Pancreas (tissue), 10 donors: ENCODE measurements at places on chromosomes 4 and X.

GRCh38 chrX:74923942-74924448 is 1.3 kb downstream of the NEXMIF start:
- peak; percentile 28 for DNase-seq

GRCh38 chr4:56512166-56512565 is 6.6 kb downstream of the ARL9 start:
- no peak for DNase-seq

DNA sequence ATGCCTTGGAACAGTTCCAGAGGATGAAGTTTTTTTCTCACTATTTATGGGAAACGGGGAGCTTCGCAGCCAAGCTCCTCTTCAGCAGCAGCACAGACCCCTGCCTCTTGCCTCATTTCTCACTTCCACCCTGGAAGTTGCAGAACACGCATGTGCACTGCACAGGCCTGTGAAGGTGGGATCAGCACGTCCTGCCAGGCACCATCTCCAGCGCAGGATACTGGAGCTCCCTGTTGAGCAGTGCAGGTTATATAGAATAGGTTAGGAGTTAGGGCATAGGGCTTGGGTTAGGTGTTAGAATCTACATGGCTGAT is 110.1 kb upstream of the CENPE start:
- DNase-seq = no peak

DNA sequence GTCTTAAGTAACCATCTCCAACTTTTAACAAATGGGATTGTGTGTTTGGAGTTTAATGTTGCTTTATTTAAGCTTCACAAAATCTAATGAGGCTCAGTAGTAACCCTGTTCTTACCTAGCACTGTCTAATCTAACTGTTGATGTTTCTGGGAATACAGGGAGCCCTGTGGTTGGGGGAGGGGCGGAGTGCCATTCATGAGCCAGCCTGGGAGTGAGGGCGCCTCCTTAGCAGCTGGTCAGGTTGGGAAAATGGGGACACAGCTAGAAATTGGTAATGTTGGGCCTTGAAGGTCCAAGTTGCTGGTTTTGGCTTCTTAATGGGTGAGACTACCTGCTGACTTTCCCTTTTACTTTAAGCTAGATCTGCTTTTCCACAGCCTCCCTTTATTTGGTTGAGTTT is 22.9 kb upstream of the TADA2B start:
- DNase-seq = no peak

GRCh38 chr4:86006057-86006456 is 353.8 kb downstream of the MAPK10 start:
- no peak for DNase-seq

GRCh38 chr4:4820261-4820660 is 39.2 kb upstream of the MSX1 start:
- DNase-seq = no peak

DNA sequence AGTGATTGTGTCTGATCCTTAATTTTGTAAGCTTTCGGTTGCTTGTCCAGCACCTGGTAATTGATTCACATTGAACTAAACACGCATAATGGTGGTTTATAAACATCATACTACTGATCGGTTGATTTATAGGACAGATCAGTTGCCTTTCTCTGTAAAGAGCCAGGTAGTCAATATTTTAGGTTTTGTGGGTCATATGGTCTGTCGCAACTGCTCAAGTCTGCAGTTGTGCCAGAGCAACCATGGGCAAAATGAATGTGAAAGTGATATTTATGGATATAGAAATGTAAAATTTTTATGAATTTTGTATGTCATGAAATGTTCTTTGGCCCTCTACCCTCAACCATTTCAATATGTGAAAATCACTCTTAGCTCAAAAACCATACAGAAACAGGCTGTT is 8.9 kb downstream of the JADE1 start:
- DNase-seq = no peak

- DNase-seq = no peak
Observed at GRCh38 chr4:175127314-175127713, 209.2 kb downstream of the ADAM29 start.

GRCh38 chr4:77025643-77026321 is 50.0 kb downstream of the CCNI start:
- no peak for DNase-seq

- DNase-seq = no peak
Observed at GRCh38 chr4:184907810-184908209, 82.0 kb upstream of the ACSL1 start.

DNA sequence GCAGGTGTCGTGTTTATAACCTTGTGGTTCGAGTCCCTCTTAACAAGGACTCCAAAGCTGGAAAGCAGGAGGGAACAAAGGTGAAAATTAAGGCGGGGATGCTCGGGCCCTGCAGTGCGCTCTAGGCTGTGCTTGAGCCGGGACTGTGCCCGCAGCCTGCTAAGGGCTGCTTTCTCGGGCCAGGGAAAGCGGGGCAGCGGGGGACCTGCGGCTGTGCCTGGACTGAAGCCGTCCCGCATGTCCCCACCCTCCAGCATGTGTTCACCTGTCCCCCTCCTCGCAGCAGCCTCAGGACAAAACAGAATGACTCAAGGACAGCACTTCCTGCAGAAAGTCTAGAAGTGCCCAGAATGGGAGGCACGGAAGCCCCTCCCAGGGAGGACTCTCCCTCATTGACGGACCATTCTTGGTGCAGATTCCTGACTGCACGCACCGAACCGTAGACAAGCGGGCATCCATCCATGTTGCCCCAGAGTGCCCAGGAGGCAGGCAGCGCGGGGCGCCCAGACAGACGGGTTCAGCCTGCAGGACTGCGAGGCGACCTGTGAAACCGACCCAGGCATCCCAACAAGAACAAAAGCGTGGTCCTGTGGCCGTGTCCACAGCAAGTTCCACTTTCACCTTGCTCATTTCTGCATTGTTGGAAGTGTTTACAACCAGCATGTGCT is 342.9 kb downstream of the MAGEB5 start:
- no peak for DNase-seq

DNA sequence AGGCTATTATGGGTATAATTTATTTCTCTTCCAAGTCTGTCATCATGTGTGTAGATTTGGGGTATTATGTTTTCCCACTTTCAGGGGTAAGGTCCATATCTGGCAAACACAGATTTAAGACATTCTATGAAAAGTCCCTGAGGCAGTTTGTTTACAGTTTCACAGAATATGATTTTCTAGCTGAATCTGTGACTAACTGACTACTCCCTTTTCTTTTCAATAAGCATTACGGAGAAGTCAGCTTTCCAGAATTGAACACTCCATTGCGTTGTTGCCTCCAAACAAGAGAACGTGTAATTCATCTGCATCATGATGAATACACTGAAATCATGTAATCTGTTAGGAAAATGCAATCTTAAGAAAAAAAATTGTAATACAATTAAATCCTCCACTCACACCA is 226.7 kb upstream of the SFRP2 start:
- DNase-seq = no peak

DNA sequence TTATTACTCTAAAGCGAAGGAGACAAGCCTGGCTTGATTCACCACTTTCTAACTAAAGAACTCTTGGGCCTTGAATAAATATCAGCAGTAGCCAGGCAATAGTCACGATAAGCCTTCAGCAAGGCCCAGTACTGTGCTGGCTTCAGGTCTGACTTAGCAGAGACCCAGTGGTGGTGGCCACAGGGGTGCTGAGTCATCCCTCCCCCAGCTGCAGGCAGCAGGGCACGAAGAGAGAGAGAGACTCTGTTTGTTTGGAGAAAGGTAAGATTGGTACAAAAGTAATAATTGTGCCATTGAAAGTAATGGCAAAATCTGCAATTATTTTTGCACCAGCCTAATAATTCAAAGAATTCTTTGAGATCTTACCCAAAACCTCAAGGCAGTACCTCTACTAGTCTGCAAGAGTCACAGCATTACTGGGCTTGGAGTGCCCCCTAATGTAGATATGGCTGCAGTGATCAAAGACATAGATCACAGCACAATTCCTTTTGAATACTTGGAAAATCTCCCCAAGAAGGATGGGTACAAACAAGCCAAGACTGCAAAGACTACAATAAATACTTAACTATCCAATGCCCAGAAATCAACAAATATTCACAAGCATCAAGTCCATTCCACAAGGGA is 159.5 kb upstream of the USP38 start:
- no peak for DNase-seq

- peak; percentile 61 for DNase-seq
Observed at GRCh38 chrX:10620121-10620699, at the start of gene MID1. Gene MID1, minus strand, starts transcription at chrX:10620585. Its CDS starts 53,038 bp downstream, at chrX:10567547.

DNA sequence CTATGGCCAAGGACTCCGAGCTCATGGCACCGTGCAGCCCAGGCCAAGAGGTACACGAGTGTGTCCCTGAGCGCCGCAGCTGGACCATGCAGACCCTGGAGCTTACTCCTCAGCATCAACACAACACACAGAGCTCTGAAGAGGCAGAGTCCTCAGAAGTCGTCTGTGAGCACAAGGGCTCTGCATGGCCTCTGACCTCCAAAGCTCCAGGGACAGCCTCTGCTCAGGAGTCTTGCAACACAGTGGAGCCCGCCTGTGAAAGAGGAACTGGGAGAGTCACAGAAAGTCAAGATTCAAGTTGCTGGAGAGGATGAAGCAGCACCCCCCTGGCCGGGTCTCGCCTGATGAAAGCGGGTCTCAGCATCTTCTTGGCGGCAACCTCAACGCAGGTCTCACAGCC is 2.9 kb downstream of the LRPAP1 start:
- peak; percentile 51 for DNase-seq
